ENCODE measurements at places on chromosomes 6 and 20. TPM values are rescaled to one million over a fixed set of nuclear protein-coding genes. Genes with fewer than 3 reads are reported as not detected.

GRCh38 chr6:30572148-30572547 lies 906 bp downstream of the ABCF1 start:
- H3K27ac ChIP-seq: peak overlapping the region; percentile 91
- no peaks in the 10 kb centered on the region for H3K27me3 ChIP-seq
- DNase-seq: no peak

DNA sequence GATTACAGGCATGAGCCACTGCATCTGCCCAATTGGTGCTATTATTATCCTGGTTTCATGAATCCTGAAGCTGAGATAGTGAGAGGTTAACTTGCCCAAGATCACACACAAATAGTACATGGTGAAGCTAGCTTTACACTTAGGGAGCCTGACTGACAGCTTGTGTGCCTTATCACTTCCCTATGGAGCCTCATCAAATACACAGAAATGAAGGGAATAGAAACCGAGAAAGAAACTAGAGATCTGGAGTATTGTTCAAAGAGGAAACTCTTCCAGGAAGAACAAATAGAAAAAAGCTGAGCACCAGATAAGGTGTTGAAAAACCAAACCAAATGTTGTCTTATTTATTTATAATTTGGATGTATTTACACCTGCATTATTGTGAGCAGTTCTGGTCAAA lies 155.0 kb upstream of the CITED2 start:
- peaks cover 15% of the 10 kb centered on the region for H3K4me1 ChIP-seq
- no peak overlapping the region for H3K27ac ChIP-seq
- H3K4me3 ChIP-seq: no peak overlapping the region

DNA sequence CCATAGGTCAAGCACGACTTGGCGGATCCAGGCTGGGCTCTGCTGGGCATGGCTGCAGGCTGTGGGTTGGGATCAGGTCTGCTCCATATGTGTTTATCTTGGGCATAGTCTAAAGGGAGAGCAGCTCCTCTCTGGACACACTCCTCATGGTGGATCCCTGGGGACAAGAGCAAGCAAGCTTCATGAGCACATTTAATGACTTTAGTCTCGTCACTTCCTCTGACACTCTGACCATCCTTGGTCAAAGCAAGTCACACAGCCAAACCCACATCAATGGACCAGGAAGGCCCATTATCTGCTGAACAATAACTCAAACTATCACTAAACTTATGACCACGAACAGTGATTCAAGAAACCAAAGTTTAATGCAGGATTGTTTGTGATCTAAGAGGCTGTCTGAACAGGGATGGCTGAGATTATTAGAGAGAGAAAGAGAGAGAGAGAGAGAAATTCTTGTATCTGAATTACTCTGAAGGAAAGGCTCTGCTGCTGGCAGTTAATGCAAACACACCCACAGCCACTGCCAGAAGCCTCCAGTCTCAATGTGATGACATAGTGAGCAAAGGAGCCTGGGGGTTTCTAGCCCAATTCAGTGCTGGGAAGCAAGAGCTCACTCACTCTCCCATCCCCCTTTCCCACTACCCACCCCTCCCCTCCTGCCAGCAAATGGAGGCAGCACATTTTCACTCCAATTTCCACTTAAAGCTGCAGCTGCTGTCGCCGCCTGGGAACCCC lies 490.2 kb upstream of the SULF2 start:
- no peaks in the 10 kb centered on the region for H3K27me3 ChIP-seq
- no peak overlapping the region for H3K27ac ChIP-seq
- peaks cover 8% of the 10 kb centered on the region for H3K4me1 ChIP-seq
- no peak for DNase-seq
- H3K4me3 ChIP-seq: no peak overlapping the region

GRCh38 chr6:98764373-98764911 lies 69.9 kb upstream of the POU3F2 start:
- H3K27ac ChIP-seq: no peak overlapping the region
- H3K4me1 ChIP-seq: no peaks in the 10 kb centered on the region
- no peak for DNase-seq
- H3K36me3 ChIP-seq: no peaks in the 10 kb centered on the region

DNA sequence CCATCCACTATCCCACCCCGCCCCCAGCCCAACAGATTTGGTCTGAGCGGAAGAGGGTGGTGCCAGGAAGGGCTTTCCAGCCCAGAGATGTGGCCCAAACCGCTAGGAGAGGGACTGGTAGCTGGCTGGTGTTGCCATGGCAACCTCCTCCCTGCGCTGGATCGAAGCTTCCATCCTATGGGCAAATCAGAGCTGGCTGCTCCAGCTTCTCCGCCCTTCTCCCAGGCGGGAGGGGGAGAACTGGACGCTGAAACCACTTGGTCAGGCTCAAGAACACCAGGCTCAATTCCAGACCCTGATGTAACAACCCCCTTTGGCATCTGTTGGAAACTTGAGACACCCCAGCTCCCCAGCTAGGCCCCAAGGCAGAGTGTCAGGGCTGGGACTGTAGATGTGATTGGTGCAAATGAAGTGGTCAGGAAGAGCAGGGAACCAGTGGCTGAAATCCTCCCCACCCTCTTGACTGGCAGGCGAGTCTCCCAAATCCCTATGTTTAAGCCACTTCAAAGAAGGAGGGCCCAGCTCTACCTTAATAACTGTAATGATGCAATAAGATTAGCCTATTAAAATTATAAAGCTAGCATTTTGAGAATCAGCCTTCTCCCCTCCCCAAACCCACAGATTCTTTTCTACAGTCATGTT lies 4.2 kb downstream of the RIMS4 start:
- peaks cover 5% of the 10 kb centered on the region for H3K27me3 ChIP-seq
- H3K27ac ChIP-seq: peak overlapping the region; percentile 4
- H3K36me3 ChIP-seq: no peaks in the 10 kb centered on the region
- no peak overlapping the region for H3K4me3 ChIP-seq

GRCh38 chr6:168450917-168451316 lies 9.9 kb downstream of the SMOC2 start:
- H3K27ac ChIP-seq: no peak overlapping the region
- no peak overlapping the region for H3K4me3 ChIP-seq
- no peak for DNase-seq
- H3K4me1 ChIP-seq: peaks cover 15% of the 10 kb centered on the region

DNA sequence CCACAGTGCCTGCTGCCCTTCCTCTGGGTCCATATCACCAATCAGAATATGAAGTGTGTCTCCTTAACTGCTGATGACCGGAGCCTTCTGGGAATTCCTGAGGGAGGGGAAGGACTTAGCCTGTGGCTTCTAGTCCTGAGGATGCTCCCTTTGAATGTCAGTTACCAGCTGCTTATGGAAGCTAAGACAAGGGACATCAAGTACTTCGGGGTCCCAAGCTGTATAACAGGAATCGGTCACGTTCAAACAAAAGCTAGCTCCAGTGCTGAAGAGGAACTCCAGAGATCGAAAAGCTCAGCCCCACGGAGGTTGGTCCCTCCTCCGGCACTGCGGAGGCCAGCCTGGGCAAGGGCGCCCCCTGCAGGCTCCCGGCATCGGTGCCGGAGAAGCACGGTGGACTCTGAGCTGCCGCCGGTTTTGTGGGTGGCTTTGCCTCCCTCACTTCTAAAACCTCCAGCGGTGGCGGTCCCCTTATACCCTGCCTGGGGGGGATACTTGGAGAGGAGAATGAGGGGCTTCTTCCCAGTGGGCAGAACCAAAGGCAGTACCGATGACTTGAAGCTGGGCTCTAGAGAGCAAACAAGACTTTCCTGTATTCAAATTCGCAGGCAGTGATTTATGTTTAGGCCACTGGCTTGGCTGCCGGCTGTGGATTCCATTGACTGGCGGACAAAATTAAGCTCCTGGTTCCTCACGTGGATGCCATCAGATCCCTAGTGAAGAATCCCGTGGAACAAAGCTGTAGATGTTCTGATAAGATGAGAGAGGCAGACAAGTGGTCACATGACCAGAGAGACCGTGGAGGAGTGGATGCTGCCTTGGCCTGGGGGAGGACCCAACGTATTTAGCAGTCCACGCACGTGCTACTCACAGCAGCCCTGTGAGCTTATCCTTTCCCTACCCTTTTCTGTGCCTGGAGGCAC lies 16.2 kb upstream of the UBR2 start:
- peak overlapping the region; percentile 54 for H3K27ac ChIP-seq
- no peaks in the 10 kb centered on the region for H3K36me3 ChIP-seq
- peaks cover 11% of the 10 kb centered on the region for H3K4me1 ChIP-seq
- H3K4me3 ChIP-seq: peak overlapping the region; percentile 39
- DNase-seq: no peak
- no peaks in the 10 kb centered on the region for H3K27me3 ChIP-seq

DNA sequence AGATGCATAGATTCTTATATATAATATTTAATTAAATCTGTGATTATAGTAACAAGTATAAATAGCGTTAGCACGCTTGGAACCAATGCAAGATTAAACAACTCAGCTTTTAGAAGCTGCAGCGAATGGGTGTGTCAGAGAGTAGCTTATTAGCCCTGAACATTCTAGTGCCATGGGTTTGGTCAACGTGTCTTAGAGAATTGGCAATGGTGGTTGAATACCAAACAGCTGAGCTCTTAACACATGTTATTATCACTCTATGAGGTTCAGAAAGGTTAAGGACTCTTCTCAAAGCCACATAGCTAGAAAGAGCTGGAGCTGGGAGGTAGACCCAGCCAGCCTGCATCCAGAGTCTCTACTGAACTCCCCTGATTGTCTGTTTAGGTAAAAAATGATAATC lies 284.2 kb upstream of the CHD6 start:
- DNase-seq: no peak
- H3K36me3 ChIP-seq: no peaks in the 10 kb centered on the region
- no peaks in the 10 kb centered on the region for H3K27me3 ChIP-seq

DNA sequence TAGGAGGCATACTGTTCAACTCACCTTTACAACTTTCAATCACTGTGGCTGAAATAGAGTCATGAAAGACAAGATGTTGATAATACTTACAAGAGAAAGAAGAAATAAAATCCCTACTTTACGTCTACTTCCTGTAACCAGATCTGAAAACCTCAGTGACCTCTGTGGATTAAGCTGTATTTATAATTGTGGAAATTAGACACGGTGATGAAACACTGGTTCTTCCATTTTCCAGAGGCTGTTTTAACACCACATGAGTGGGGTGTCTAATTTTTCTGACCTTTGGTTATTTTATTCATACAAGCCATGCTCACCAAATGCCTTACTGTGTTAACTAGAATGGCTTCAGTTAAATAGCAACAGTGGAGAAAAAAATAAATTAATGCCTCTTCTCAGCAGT lies 58.5 kb upstream of the HIVEP1 start:
- no peak for DNase-seq
- no peaks in the 10 kb centered on the region for H3K27me3 ChIP-seq
- H3K27ac ChIP-seq: no peak overlapping the region
- no peak overlapping the region for H3K4me3 ChIP-seq
- H3K36me3 ChIP-seq: no peaks in the 10 kb centered on the region

GRCh38 chr20:35369804-35370203 lies 42.0 kb downstream of the UQCC1 start:
- H3K4me3 ChIP-seq: no peak overlapping the region
- H3K27ac ChIP-seq: no peak overlapping the region
- DNase-seq: no peak

GRCh38 chr20:10077081-10077471 lies 42.3 kb downstream of the ANKEF1 start:
- no peak overlapping the region for H3K27ac ChIP-seq
- H3K36me3 ChIP-seq: no peaks in the 10 kb centered on the region
- H3K4me1 ChIP-seq: peaks cover 27% of the 10 kb centered on the region

GRCh38 chr6:84065693-84066290 lies 32.2 kb downstream of the MRAP2 start:
- no peak for DNase-seq
- no peaks in the 10 kb centered on the region for H3K27me3 ChIP-seq
- no peak overlapping the region for H3K27ac ChIP-seq
- no peak overlapping the region for H3K4me3 ChIP-seq
- no peaks in the 10 kb centered on the region for H3K36me3 ChIP-seq

DNA sequence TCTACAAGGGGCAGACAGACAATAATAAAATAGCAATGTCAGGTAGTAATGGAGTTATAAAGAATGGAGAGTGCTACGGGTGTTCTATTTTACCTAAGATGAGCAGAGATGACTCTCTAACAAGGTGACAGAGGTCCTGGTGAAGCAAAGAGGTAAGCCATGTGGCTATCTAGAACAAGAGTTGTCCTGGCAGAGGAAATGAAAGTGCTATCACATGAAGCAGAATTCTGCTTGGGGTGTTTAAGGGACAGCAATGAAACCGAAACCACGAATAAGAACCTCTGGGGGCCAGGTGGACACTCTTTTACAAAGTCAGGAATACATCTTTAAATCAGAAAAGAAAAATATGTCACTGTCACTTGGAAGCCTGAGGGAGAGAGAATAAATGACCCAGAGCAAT lies 37.9 kb upstream of the IRAK1BP1 start:
- no peaks in the 10 kb centered on the region for H3K36me3 ChIP-seq
- H3K4me1 ChIP-seq: no peaks in the 10 kb centered on the region
- no peak overlapping the region for H3K27ac ChIP-seq
- no peak for DNase-seq
- H3K4me3 ChIP-seq: no peak overlapping the region

- H3K36me3 ChIP-seq: no peaks in the 10 kb centered on the region
- DNase-seq: no peak
- peaks cover 15% of the 10 kb centered on the region for H3K4me1 ChIP-seq
- H3K27ac ChIP-seq: peak overlapping the region; percentile 1
- H3K27me3 ChIP-seq: no peaks in the 10 kb centered on the region
- peak overlapping the region; percentile 25 for H3K4me3 ChIP-seq
These were observed 72.4 kb upstream of the NHSL1 start for GRCh38 chr6:138571585-138572166.

- DNase-seq: no peak
- no peak overlapping the region for H3K4me3 ChIP-seq
- H3K27ac ChIP-seq: no peak overlapping the region
- no peaks in the 10 kb centered on the region for H3K27me3 ChIP-seq
These were observed 442.6 kb upstream of the MARCKS start for GRCh38 chr6:113414511-113414910.

- DNase-seq: no peak
- no peak overlapping the region for H3K27ac ChIP-seq
- no peaks in the 10 kb centered on the region for H3K36me3 ChIP-seq
- H3K27me3 ChIP-seq: no peaks in the 10 kb centered on the region
These were observed 313.0 kb downstream of the BMP2 start for GRCh38 chr20:7080472-7080871.

The PRICKLE4 gene
- 10.1 TPM for total RNA-seq

The ASIP gene
- not detected for total RNA-seq

The DSE gene
- total RNA-seq: 33.1 TPM

The CST2 gene
- not detected for total RNA-seq

The RAB44 gene
- 0.49 TPM for total RNA-seq

The COL11A2 gene
- total RNA-seq: 0.25 TPM

The PRR18 gene
- not detected for total RNA-seq

The CST7 gene
- total RNA-seq: 3.7 TPM

The AIF1 gene
- 25.0 TPM for total RNA-seq
